ENCODE measurements at places on chromosomes 3 and 15.

GRCh38 chr3:106423321-106424225, 554.8 kb upstream of the CBLB start:
- DNase-seq: no peak

- peak; percentile 71 for DNase-seq
Measured at GRCh38 chr15:58748040-58748851, 1.3 kb downstream of the ADAM10 start.

- DNase-seq: peak; percentile 74
Measured at GRCh38 chr3:152574461-152575079, 260.4 kb upstream of the P2RY1 start.

- peak; percentile 31 for DNase-seq
Measured at GRCh38 chr3:14126887-14127505, 2.1 kb downstream of the TMEM43 start.

DNA sequence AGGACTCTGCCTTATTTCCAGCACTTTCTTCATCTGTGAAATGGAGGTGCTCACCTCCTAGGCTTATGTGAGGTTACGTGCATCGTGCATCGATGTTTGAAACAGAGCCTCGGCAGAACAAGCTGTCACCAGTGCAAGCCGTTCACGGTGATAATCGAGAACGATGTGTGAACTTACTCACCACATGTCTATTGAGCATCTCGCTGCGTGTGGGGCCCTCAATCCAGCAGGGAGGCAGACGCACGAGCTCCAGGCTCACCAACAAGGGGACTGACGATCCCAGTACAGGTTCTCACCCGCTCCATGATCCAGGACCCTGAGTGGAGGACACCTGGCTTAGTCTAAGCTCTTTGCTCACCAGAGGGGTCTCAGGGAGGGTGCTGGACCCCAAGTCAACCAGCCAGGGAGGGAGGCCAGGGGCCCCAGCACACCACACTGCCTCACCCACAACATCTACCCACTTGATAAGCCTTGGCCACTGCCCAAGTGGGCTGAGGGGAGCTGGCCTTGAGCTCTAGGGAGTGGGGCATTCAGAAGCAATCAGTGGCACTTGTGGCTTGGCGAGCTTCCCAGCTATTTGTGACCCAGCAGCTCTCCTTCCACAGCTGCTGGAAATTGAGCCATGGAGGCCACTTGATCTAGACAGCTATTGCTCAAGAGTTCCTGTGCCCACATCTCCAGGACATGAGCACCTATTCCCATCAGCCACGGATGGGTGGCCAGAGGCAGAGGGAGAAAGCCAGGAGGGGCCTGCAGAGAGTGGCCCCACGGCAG, 34.4 kb upstream of the SLC6A1 start:
- peak; percentile 88 for DNase-seq

DNA sequence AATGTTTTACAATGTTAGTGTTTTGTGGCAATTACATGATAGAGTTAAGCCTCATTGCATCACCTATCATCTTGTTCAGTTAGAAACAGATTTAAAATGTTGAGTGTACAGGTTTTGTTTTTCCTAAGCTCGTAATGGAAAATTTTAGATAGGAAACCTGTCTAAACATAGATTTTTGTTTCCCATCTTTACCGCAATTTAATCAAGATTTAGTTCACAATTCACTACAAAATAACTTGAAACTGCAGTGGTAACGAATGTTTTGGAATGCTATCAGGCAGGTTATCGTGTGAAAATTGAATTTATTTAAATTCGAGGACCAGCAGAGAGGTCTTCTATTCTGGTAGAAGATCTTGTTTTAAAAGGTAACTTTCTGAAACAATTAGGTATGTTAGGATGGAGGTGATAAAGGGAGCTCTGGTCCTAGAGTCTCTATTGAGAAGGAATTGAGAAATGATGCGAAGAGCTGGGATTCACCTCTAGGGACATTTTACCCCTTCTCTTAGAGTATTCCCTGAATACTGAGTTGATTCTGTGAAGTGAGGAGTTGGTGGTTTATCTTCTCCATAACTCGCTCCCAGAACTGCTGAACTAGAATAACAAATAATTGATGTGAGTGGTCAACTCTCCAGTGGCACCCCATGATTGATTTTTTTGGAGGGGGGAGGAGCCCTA, 1.4 kb downstream of the DOCK3 start:
- no peak for DNase-seq

- DNase-seq: peak; percentile 5
Measured at GRCh38 chr3:168612671-168613070, 516.9 kb upstream of the GOLIM4 start.

DNA sequence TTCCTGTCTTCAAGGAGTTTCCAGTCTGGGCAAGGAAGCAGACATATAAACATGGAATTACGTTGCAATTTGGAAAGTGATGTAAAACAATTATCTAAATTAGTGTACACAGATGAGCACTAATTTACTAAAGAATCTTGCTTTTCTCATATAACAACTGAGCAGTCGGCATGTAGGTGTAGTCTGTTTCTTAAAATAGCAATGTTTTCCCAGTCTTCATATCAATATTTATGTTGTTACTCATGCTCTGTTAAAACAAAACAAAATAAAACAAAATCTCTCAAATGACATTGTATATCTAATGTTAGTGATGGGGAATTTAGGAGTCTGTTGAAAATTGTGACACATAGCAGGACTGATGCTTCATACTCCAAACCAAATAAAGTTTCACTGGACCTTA, 75.6 kb downstream of the SAMMSON start:
- no peak for DNase-seq
